ENCODE measurements at places on chromosomes 5 and 9.

GRCh38 chr5:90915393-90915792 is 356.8 kb downstream of the ADGRV1 start:
- DNase-seq: no peak

- DNase-seq: no peak
Measured at GRCh38 chr9:127509955-127510299, 58.6 kb downstream of the LRSAM1 start.

DNA sequence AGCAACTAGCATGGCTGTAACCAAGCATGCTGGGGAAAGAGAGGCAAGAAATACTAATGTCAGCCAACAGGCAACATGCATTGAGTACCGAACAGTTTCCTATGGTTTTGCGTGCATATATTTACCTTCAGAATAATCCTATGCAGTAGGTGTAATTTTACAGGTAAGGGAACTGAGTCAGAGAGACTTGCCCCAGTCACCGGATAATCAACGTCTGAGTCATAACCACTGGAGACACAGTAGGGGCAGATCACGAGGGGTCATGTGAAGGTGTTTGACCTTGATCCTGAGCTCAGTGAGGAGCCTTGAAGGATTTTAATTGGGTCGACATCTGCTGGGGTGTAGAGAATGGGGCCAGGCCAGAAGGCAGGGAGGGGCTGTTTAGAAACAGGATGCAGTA is 13.4 kb upstream of the TSC1 start:
- no peak for DNase-seq

DNA sequence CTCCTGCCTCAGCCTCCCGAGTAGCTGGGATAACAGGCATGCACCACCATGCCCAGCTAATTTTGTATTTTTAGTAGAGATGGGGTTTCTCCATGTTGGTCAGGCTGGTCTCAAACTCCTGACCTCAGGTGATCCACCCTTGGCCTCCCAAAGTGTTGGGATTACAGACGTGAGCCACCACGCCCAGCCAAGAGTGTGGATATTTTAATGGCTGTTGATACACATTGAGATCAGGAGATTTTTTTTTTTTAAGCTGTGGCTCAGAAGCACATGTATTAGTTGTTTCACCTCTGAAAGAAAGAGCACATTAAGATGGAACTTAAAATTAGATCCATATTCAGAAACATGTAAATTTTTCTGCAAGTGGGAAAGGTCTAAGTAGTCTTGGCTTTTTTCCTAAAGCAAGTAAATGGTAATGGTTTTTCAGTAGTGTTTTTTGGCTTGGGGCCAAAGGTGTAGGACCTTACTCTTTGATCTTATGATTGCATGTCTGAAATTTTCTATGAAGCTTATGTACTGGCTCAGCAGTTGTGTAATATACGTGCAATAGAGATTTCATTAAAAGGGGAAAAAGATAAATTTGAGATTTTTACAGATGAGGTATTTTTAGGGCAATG is 9.9 kb downstream of the RBM27 start:
- no peak for DNase-seq

DNA sequence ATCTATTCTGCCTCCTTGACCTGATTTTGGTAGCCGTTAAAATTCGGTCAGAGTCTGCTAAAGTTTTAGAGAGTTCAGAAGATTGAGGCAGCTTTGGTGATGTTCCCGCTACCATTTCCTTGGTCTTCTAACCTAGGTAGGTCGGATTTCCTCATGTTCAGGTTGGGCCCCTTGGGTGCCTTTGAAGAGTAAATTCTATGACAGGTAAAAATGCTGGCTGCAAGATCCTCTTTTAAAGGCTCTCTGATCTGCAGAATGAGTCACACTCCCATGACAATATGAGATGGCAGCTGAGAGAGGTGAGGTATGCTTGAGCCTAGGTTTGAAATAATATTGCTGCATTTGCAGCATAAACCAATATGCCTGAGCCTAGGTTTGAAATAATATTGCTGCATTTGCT is 198.9 kb downstream of the TSSK1B start:
- no peak for DNase-seq

DNA sequence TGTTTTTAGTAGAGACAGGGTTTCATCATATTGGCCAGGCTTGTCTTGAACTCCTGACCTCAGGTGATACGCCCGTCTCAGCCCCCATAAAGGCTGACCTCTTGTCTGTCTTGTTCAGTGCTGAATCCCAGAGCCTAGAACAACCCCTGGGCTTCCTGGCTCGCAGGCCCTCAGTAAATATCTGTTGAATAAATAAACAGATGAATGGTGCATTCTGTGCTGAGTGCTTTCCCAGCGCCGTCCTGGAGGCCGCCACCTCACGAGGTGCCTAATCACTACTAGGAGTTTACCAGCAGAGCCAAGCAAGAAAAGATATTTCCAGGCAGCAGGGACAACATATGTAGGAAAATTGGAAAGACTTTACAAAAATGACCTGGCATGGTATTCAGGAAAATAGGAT is 88.5 kb downstream of the SNX24 start:
- DNase-seq: no peak

GRCh38 chr9:122580360-122580759 is 2.8 kb downstream of the OR1L8 start:
- DNase-seq: no peak

DNA sequence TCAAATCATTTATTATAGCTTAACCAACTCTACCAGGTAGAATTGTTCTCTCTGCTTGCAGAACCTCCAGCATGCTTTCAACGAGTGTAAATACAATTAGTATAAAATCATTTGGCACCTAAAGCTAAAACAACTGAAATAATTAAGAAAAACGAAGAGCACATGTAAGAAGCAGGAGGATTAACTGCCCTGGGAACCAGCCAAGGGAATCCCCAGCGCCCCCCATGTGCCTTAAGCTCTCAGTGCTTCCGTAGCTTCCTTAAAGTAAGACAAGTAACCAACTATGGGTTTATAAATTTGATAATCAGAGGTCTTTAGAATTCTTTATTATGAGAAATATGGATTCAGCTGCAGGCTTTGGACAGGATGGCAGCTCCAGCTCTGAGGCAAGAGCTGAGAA is 402.4 kb downstream of the RAB3C start:
- DNase-seq: no peak

DNA sequence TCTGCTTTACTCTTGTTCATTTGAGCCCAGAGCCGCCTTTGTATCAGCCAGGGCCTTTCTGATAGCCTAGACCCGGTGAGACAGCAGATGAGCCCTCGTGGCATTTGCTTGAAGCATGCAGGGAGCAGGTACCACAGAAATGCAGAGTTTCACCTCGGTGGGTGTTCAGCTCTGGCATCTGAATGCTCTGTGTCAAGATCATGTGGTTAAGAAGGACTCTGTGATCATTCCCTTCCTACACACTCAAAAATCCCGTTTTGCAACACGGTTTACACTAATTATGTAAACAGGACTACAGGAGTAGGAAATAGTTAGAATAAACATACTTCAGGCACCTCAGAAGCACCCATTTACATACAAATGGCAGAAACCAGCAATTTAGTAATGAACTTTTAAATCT is 67.2 kb downstream of the MVB12B start:
- DNase-seq: no peak

GRCh38 chr9:23571414-23572104 is 254.5 kb downstream of the ELAVL2 start:
- DNase-seq: no peak

DNA sequence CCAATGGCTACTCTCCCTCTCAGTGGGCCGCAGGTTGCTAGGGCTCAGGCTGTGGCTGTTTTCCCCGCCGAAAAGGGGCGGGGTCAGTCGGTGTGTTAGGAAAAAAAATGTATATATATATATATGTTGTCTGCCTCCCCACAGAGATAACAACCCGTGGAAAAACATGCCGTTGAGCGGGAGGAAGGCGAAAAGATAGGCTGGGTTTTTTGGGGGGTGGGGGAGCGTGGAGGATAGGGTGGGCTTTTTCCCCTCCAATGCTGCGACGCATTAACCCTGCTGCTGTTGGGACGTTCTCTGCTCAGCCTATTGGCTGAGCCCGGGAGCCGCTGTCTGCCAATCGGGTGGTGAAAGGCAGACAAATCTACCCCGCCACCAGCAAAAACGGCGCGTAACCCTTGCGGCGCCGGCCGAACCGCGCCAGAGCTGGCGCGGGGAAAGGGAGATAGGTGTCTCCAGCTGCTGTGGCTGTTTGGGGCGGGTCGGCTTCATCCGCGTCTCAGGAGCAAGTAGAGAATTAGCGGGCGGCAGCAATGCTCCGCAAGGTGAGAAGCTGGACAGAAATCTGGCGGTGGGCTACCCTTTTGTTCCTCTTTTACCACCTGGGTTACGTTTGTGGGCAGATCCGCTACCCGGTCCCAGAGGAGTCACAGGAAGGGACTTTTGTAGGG is at the start of gene PCDHGC4:
PCDHGC4 (plus strand) TSS at position 390 of the 671 bp plus-strand sequence; CDS start at position 534, 144 bp downstream.
- no peak for DNase-seq

DNA sequence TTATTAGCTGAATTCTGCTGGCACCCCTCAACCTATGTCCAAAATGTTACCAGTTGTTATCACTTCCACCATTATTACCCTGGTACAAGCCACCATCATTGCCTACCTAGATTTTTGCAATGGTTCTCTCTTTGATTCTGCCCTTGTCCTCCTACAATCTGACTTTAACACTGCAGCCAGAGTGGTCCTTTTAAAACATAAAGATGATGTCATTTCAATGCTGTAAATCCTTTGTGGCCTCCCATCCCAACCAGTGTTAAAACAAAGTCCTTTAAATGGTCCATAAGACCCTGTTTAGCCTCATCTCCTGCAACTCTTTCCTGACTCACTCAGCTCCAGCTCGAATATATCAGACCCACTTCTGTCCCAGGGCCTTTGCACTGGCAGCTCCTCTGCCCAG is 54.9 kb upstream of the FSTL4 start:
- DNase-seq: no peak

DNA sequence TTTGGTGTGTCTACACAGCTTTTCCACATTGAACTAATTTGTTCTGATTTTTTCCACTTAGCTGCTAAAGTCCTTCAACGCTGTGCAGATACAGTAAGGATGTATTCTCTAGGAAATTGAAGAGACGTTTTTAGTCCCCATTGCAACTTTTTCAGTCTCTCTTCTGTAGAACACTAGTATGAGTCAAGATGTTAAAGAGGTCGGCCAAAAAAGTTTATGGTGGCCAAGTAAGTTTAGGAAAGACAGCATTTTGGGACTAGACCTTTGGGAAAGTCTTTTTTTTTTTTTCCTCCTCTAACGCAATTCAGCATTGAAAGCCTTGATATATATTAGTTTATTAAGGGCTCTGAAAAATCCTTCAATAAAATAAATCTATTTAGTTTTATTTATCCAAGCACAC is 243.5 kb upstream of the FBXL7 start:
- no peak for DNase-seq

DNA sequence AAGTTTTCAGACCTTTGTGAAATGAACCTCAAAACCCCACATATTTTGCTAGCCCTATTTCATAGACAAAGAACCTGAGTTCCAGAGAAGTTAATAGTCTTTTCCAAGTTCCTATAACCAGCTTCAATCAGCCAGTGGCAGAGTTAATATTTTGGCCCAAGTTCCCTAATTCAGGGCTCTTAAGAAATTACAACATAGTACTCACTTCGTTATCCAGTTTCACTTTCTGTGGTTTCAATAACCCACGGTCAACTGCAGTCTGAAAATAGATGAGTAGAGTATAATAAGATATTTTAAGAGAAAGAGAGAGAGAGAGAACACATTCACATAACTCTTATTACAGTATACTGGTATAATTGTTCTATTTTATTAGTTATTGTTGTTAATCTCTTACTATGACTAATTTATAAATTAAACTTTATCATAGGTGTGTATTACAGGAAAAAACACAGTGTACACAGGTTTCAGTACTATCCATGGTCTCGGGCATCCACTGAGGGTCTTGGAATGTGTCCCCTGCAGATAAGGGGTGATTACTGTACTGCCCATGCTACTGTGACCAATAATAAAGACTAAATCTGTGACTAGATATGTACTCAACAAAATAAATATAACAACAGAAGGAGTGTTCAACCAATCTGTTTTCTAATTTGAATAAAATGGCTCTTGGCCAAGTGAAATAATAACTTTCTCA is 9.3 kb upstream of the MYOT start:
- peak; percentile 2 for DNase-seq

DNA sequence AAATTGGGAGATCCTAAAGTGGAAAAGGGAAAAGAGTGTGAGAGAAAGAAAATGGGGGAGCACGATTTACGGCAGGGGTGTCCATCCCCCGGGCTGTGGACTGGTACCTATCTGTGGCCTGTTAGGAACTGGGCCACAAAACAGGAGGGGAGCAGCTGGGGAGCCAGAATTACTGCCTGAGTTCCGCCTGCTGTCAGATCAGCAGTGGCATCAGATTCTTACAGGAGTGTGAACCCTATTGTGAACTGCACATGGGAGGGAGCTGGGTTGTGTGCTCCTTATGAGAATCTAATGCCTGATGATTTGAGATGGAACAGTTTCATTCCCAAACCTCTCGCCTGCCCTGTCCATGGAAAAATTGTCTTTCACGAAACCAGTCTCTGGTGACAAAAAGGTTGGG is 108.3 kb upstream of the ADAMTSL1 start:
- DNase-seq: no peak

GRCh38 chr9:2624051-2624682 is 2.6 kb downstream of the VLDLR start:
- no peak for DNase-seq

GRCh38 chr9:89594811-89595550 is 9.8 kb upstream of the GADD45G start:
- no peak for DNase-seq

DNA sequence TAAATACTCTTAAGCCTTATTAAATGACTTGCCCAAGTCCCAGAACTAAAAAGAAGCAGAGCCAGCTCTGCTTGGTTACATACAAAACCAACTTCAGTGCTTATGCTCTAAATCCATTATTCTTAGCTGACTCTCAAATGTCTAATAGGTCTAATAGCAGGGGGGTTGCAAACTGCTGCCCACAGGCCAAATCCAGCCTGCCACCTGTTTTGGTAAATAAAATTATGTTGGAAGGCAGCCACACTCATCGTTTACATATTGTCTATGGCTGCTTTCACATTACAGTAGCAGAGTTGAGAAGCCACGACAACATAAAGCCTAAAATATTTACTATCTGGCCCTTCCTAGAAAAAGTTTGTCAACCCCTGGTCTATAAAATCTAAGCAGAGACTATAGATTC is 69.0 kb downstream of the KLHL3 start:
- no peak for DNase-seq

DNA sequence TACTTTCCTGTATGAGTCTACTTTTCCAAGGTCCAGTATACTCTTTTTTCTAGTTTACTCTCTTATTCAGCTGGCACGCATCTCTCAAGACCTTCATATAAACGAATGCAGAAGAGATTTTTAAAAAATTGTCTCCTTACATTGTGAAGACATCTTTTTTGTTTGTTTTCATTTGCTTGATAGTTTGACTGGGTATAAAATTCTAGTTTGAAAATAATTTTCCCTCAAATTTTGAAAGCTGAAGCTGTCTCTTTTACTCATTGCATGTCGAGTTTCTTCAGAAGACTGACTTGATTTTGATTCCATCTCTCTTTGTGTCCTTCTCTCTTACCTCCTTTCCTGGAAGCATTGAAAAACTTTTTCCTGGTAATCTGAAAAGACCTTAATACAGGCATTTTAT is 3.1 kb upstream of the PCDHB11 start:
- DNase-seq: no peak

Data from stimulated activated naive CD4-positive, alpha-beta T cell (primary cell).